AG20443 (cell line): ENCODE measurements at places on chromosomes 4 and X.

DNA sequence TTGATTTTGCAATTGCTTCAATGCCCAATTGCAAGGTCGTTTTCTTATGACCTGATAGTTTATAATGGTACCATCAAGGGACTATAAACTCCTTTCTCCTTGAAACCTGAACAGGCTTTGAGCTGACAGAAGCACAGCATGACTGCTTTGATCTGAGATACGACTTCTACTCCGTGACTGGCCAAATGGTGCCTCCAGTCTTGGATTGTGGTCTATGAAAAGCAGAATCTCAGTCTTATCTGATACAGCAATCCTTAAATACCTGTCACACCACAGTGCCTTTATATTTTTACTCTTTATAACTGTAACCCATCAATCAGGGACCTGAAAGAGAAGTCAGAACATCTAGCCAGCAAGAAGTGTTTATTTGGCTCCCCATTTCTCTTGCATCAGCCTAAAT, 93.1 kb downstream of the DOCK11 start:
- DNase-seq = no peak

- DNase-seq = no peak
Measured at GRCh38 chrX:133897593-133898163, 87.7 kb downstream of the GPC3 start.

DNA sequence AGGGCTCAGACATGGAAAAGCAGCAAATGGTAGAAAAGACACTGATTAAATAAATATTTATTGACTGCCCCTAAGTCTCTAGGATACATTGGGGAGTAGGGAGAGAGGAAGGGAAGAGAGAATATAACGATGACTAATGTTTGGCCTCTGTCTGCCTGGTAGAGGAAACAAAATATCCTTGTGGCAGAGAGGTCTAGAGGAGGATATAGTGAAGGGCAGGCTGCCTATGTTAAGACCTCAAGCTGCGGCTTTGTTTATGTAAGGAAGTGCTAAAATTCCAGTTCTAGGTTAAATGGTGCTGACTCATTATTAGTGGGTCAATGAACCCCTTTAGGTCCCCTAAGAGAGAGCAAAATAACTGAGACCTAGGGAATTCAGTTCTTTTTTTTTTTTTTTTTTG, 427.3 kb upstream of the FTHL17 start:
- DNase-seq = peak; percentile 7

DNA sequence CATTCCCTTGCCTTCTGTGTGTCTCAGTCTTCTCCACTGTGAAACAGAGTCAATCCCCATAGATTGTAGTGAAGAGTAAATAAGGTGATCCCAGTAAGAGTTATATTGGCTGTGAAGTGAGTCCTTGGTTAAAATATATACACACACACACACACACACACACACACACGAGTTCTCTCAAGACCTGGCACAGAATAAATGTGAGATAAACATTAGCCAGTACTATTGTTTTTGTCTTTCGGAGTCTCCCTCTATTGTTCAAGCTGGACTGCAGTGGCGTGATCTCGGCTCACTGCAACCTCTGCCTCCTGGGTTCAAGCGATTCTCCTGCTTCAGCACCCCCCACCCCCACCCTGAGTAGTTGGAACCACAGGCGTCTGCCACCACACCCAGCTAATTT, 44.8 kb upstream of the FAM156A start:
- no peak for DNase-seq

- peak; percentile 52 for DNase-seq
Measured at GRCh38 chr4:1300466-1301455, 11.1 kb downstream of the MAEA start.

- DNase-seq = no peak
Measured at GRCh38 chrX:68363984-68364383, 69.3 kb downstream of the OPHN1 start.
